ENCODE measurements at places on chromosomes 4 and X.
A peak's percentile ranks its signal among the peaks of the same experiment; 100 is the strongest.

- DNase-seq, result no peak
Measured at GRCh38 chrX:2707334-2707760, 16.3 kb downstream of the CD99 start.

DNA sequence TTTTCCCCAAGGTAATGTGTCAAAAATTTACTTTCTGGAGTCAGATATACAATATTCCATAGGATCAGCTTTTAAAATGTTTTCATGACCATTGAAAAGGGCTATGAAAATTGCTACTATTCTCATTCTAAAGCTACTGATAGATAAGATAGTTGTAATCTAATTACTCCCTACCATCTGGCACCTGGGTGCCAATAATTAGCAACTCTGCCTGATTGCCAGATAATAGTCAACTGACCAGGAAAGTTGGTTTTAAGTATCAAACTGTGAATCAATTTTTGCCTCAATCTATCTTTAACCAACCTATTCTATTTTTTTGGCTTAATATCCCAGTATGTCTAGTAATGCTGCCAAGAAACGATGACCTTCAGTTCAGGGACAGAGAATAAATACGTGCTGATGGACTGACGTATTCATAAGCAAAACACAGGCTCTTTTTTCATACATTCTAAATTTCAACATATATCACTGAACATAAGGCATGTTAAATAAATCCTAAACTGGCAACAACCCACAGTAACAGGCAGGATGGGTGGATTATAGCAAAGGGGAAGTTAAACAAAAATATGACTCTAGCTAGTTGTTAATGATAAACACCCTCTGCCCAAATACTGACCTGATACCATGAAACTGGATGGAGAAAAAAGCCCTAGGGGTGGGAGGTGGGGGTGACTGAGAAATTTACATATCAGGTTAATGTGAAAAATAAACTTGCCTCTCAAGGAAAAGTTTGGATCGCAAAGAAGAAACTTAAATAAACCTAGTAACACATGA, 18.2 kb downstream of the SH3RF1 start:
- DNase-seq, result no peak

DNA sequence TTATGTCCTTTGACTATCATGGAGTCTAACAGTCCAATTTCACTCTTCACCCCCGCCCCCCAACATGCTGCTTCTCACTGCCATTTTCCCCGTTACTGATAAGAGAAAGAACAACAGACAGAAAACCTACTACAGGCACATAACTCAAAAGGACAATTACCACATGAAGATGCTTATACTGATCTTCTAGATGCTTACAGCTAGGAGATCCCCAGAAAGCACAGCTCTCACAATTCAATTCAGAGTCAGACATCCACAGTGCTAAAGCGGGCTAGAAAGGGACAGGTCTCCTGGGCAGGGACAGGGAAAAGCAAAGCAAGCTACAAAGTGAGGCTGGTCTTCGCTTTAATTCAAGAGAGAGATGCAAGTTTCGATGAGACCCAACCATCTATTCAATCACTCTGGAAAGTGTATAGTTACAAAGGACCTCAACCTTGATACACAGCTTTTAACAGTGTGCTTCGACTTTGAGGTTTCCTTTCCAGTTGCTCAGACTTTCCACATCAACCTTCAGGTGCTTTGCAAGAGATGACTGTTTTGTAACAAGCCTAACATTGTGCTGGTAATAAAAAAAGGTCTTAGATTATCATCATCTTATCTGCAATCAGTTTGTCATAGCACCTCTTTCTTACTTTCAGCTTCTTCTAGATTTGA, 60.9 kb downstream of the LEF1 start:
- no peak for DNase-seq

DNA sequence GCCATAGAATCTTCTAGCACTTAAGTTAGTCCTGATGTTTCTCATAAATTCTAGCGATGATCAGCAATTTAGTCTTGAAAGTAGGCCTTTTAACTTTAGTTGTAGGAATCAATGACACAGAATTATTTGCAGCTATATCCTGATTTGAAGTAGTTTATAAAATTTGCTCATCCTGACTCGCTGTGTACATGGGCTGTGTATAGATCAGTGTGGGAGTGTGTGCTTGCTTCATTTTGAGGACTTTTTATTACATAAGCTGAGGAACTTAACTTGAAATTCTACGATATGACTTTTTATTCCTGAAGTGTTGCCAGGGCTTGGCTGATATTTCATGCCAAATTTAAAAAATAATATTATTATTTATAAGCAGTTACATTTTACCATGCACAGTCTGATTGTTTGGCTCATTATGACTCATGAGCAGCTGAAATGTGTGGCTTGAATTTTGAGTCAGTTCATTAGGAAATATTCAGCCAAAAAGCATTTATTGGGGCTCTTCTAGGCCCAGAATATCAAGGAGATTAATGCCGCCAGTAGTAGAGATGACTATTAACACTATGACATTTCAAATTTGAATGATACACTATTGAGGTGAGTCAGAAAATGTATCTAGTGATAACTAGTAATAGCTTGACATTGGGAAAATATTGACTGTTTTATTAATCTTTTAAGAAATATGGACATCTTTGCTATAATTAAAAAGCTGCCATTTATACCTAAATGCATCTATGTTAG, 128.9 kb upstream of the LIMCH1 start:
- no peak for DNase-seq

DNA sequence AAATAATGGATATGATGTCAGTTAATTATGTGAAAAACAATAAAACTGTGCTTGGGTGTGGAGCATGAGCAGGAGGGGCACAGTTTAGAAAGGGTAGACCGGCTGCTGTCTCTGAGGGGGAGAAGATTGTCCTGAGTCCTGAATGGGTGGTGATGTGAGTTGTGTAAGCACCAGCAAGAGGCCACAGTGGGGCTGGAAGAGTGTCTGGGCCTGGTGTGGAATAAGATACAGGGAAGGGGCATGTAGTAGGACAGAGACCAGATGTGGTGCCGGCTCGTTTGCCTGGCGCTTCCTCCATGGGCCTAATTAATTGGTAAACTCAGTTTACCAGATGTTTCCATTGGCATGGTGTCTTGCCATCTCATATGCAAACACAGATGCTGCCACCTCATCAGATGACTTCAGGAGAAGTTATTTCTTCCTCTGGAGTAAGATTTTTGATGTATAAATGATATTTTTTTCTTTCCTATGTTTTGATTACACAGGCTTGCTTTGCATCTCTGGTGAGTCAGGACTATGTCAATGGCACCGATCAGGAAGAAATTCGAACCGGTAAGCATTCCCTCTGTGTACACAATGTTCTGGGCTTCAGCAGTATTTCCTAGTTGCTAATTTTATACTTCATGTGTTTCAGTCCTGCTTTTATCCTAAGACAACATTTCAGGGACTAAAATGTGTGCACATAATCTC, 5.1 kb downstream of the MED28 start:
- no peak for DNase-seq

- DNase-seq, result no peak
Measured at GRCh38 chr4:138579146-138579545, 337.0 kb upstream of the SLC7A11 start.

DNA sequence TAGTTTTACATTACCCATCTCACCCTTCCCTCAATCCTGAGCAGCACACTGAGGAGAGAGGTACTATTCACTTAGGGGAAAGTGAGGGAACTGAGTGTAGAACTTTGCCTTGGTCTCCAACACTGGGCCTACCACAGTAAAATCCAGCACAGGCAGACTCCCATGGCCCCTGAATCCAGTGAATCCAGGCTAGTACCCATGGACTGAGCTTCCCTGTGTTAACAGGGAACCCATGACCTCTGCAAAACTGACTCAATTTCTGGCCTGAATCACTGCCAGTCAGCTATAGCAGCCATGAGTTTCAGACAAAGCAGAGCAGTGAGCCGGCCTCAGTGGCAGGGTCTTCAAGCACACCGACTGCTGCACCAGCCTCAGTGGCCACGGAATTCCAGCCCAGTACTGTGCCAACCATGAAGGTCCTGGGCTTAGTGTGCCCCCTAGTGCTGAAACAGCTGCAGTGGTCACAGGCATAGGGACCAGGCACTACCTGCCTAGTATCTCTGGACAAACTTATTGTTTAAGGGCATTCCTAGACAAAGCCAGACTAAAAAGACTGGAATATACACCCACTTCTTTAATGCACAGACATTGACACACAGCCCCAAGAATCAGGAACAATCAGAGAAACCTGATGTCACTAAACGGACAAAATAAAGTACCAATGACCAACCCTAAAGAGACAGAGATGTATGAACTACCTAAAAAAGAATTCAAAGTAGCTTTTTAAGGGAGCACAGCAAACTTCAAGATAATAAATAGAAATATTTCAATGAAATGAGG, 127.4 kb upstream of the RPL34 start:
- DNase-seq, result no peak

- no peak for DNase-seq
Measured at GRCh38 chr4:10458177-10458576, 951 bp upstream of the ZNF518B start.

DNA sequence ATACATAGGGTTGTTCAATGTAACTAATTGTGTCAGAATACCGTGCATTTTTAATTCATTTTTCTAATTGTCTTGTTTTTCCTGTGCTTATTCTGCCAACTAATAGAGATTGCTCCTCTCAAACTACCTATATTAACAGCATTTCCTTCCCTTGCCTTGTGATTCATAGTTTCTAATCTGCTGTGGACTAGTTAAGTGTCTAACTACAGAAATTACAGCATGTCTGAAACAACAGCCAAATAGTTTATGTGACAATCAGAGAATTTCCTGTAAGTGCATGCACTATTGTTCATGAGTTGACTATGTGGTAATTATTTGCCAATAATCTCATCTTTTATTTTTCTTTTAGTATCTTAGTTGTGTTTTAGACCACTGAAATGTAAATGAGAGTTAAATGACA, 4.1 kb upstream of the SEC24B start:
- DNase-seq, result no peak

GRCh38 chrX:119692191-119693039, 553 bp downstream of the SEPTIN6 start:
- DNase-seq, result no peak

DNA sequence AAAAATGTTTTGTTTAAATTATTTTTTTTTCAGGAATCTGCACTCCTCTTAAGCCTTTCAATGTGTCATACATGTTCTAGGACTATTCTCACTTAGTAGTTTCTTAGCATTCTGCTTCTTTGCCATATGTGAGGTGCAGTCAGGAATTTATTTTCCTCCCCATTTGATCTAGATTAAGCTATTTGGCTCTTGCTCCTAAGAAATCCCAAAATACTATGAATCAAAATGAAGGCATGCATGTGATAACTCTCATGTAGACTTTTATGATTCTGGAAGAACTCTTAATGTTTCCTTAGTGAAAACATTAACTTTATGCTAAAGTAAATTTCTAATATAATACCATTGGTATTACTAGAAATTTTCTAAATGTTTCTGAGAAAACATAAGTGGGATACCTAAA, 664.5 kb downstream of the RAPGEF2 start:
- no peak for DNase-seq

- no peak for DNase-seq
Measured at GRCh38 chr4:178280362-178280761, 838.1 kb upstream of the AGA start.

DNA sequence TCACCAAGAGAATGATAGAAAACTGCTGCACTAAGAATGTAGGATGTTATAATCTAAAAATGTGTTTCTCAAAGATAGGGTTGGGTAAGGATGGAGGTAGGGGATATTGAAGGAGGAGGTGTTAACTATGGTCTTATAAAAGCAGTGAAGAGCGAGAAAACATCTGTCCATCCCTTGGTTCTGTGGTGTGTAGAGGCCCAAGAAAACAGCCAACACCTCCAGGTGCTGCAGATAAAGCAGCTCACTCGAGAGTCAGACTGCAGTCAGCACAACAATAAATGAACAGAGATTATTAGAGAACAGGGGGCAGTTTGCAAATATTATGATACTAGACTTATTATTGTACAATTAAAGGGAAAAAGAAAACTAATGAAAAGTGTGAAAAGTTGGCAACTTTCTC, 141.5 kb downstream of the CAMK2D start:
- DNase-seq, result no peak

GRCh38 chrX:48897157-48897624, 377 bp downstream of the TIMM17B start:
- peak; percentile 10 for DNase-seq

DNA sequence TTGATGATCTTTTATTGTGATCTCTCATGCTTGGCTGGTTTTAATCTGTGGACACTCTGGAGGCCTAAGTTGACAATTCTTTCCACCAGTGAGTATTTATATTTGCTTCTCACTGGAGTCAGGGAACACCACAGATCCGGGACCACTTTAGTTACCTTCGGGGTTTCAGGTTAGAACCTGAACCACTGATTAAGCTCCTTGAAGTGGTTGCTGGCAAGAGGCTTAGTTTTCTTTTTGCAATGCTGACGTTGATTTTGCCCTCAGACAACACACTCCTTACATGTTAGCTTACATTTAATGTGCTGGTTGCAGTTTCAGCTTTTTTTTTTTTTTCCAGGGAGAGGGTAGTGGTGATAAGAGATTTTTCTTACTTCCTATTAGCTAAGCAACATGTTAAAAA, 10.5 kb upstream of the ZNF330 start:
- DNase-seq, result no peak

DNA sequence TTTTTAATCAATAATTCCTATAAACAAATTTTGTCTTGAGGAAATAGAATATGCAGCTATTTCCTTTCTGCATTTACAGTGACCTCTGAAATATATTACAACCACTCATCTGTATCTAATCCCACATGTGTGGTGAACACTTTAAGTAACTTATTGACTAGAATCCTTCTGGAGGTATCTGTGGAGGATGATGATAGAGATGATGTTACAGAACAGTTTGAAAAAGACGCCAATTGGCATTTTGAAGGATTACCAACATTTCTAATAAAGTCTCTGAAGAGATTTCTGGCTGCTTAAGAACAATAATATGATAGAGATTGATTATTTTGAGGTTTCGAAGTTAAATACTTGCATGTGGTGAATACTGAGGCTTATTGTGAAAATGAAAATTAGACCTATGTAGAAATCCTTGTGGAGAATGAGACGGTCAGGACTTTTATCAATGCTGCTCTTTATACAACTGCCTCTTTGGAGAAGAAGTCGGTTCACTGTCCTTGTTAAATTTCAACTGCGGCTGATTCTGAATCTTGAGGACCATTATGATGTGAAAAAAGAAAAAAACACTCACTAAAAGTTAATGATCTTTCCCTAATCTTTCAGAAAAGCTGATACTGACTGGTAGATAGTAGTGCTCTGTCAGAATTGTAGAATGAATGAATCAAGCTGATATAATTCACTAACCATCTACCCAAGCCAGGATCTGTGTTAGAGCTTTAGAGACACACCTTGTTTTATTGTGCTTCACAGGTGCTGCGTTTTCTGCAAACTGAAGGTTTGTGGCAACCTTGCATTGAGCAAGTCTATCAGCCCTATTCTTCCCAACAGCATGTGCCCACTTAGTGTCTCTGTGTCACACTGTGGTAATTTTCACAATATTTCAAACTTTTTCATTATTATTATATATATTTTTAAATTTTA, 204.7 kb downstream of the SPRY1 start:
- DNase-seq, result no peak

DNA sequence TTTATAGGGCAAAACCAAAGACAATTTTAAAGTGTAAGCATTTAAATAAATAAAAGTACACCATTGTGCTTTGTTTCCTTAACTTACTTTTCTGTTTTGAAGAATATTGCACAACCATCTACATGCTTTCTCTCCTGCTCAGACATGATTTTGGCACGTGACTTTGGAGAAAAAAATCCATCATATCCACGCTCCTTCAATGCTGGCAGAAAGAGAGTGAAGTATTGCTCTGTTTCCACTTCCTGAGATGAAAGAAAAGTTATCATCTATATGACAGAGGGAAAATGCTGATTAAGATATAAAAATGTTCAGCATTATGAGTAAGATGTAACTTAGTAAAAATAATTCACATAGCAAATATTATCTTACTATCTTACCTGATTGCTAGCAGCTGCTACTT, 77.1 kb downstream of the CNOT6L start:
- no peak for DNase-seq

- DNase-seq, result no peak
Measured at GRCh38 chr4:147463065-147463464, 17.8 kb upstream of the EDNRA start.
